Glomerular endothelial cell (primary cell): ENCODE measurements at places on chromosomes 2 and 18. TPM values are rescaled to one million over a fixed set of nuclear protein-coding genes. Genes with fewer than 3 reads are reported as not detected.

DNA sequence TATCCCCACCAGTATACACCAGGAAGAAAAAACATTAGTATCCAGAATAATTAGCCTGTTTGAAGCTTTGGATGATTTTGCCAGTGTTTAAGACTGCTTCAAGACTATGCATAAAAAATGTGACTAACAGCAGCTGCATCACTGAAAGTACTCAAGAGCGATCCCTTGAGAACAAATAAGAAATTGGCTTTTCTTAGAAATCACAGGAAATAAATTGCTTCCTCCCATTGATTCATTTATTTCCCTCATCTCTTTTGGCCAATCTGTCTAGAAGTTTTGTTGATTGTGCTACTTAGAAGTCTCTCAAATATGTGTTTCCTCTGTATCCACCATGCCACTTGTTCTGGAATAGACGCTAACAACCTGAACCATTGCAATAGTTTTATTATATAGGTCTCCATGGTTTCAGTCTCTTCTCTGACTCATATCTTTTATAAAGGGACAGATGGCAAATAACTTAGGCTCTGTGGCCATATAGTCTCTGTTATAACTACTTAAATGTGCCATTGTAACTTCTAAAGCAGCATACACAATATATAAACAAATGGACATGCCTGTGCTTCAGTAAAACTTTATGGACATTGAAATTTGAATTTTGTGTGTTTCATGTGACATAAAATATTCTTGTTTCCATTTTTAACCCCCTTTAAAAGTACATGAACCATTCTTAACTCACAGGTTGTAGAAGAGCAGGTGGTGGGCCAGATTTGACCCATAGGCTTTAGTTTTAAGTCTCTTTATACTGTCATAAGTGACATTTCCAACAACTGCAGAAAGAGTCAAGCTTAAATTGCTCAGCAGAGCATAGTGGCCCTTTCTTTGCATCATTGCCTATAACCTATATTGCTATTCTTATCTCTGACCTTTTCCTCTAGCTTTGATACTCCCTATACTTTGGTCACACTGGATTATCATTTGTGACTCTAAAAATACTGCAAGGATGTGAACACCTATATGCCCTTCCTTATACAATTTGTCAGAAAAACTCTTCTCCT lies 123.9 kb downstream of the MC4R start:
- DNase-seq: no peak

GRCh38 chr2:138960191-138960590 lies 180.0 kb upstream of the NXPH2 start:
- DNase-seq: no peak

- DNase-seq: no peak
Observed at GRCh38 chr2:127700527-127701192, 637 bp upstream of the SFT2D3 start.

DNA sequence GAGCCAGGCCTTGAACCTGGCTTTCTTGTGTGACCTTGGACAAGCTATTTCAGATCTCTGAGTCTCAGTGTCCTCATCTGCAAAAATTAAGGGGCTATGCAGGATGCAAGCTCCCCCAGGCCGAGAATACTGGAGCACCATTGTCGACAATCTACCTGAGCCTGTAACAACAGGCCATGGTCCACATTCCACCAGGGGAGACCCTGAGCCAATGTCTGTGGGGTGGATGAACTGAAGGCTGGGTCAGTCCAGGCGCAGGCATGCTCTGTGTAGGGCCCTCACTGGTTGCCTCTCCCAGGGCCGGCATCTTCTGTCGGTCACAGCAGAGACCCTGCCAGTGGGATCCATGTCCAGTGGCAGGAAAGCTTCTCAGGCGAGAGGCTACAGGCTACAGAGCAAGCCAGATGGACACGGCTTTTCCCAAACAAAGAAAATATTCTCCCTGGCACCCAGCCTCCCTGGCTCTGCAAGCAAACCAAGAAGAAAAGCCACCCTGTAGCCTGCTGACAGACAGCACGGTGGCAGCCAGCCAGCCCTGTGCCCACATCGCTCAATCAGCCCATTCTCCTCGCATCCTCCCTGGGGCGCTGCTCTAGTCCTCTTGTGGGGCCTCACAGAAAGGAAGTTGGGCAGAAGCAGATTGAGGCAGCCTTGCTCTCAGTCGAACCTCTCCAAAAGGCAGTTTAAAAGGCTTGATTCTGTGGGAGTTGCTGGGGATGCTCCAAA lies 48.7 kb upstream of the FZD7 start:
- DNase-seq: no peak

The MOCOS gene
- 1.3 and 1.8 TPM in 2 replicates for total RNA-seq

The ALK gene
- total RNA-seq: not detected in 2 replicates

- DNase-seq: no peak
Observed at GRCh38 chr2:38554973-38555595, 47.6 kb downstream of the HNRNPLL start.

The ATP5MC3 gene
- total RNA-seq: 159 and 163 TPM in 2 replicates

DNA sequence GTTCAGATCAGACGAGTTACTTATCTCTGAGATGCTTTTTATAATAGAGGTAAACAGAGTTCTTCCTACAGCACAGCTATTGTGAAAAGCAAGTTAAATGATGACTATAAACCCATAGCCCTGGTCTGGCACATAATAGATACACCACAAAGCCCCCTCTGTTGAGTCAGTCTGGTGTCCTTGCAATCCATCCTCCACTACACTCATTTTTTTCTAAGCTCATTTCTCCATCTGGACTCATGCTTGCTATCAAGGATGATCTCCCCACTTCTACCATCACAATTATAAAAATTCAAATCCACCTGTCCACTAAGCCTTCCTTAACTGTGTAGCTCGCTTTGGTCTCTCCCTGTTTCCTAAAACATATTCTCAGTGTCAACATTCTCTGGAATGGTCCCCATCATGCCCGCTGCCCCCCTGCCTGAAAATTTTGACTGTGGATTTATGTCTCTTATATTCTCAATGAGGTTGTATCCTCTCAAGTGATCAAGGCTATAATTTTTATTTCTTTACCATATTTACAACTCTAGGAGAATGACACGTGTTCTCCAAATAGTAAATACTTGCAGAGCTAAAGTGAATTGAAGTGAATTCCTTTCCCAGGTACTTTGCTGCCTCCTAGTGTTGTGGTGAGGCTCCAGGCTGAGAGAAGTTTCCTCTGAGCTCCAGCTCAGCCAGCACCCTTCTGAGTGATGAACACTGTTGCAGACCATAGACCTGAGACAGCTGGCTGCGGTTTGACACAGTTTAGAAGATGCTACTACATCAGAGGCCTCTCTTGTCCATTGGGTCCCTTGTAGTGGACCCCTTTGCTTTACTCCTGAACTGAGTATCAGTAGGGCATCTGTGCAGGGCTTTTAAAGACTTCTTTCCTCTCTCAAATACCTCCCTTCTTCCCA lies 108.7 kb downstream of the DPP10 start:
- no peak for DNase-seq

The YPEL5 gene
- total RNA-seq: 91.5 and 114 TPM in 2 replicates

The ABCG8 gene
- total RNA-seq: not detected in 2 replicates

The PAX8 gene
- 21.9 and 30.2 TPM in 2 replicates for total RNA-seq

The TRAK2 gene
- 28.3 and 32.0 TPM in 2 replicates for total RNA-seq

DNA sequence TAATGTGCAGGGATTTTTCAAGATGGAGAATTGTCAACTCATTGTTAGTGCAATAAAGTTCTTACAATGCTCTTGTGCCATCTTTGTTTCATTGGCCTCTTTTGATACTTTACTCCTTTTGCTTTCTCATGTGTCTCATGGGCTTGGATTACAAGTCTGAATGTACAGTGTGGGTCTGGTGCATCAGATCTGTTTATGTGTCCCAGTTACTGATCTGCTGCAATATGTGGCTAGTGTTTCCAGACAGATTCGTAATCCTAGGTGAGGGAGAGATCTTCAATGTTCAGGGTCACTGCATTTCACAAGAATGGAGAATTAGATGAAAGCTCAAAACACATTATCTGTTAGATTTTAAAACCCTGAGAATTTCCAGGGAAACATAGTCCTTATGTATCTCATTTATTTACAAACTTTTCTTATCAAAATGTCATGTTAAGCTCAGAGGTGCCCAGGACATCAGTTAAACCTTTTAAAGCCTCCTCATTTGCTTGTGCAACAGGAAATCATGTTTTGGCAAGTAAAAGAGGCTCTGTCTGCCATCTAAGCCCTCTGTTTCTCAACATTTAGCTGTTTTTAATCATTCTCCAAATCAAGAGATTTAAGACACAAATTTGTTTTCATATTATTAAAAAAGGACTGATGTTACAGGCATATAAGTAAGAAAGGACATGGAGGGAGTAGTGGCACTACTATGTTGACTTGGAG lies 108.1 kb downstream of the NUP35 start:
- DNase-seq: no peak

DNA sequence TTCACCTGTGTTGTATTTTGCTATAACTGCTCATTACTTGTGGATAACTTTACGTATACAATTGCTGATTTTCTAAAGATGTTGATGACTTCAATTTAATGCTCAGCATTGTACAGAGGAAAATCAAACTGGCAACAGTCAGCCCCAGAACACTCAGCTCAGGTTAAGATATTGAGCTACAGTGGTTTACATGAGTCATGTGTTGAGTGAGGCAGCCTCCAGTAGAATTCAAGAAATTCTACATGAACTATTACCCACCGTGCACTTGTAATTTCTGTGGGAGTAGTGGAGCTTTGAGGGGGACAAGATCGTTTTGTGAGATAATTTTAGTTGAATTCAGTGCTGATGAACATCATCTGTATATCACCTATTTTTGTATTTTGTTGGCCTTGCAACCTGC lies 292.3 kb downstream of the ALPK2 start:
- DNase-seq: no peak

- no peak for DNase-seq
Observed at GRCh38 chr2:157837851-157838441, 38.2 kb downstream of the ACVR1 start.

The LOXL3 gene
- total RNA-seq: 1.1 and 2.7 TPM in 2 replicates

The SLC9A4 gene
- total RNA-seq: not detected in 2 replicates

DNA sequence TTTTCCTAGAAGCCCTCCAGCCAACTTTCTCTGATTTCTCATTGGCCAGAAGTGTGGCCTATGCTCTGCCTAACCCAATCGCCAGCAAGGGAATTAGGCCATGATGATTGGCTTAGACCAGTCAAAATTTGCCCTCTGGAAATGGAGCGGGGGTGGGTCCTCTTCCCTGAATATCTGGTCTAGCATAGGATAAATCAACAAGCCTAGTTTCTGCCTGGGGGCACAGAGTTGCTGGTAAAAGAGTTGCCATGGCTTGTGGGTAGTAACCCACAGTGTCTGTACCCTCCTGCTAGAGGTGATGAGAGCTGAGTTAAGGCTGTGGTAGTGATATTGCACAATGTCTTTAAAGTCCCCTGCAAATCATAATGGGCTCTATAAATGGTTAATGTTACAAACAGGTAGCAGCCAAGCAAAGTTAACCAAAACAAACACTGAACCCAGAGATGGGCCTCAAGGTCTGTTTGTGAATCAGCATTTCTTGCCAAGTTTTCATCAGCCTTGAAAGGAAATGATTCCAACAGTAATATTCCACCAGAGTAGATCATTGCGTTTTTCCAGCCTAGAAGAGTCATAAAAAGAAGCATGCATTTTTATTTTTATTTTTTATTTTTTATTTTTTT lies 19.3 kb downstream of the GALM start:
- DNase-seq: no peak

DNA sequence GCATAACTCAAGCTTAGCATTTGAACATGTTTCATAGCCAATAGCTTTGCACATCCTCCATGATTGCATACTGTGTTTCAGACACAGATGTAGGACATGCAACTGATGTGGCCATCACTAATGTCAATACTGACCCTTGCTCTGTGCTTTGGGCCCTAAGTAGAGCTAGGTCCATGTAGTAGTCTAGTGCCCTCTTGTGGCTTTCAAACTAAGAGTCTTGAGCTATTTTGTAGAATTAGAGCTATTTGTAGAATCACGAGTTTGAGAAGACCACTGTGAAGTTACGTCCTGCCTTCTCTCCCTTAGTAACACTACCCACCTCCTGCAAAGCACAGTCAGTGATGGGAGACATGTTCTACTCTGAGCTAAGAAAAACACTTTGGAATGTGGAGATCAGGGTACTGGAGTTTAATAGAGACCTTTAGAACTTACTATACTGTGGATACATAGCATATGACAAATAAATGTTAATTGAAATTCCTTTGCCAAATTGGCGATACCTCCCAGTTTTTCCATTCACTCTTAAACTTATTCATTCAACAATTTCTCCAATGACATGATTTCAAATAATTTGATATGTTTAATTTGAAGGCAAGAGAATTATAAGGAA lies 306.5 kb upstream of the TNP1 start:
- peak; percentile 36 for DNase-seq

The SP5 gene
- 0.06 TPM in 1 of 2 replicates, not detected in the other for total RNA-seq

DNA sequence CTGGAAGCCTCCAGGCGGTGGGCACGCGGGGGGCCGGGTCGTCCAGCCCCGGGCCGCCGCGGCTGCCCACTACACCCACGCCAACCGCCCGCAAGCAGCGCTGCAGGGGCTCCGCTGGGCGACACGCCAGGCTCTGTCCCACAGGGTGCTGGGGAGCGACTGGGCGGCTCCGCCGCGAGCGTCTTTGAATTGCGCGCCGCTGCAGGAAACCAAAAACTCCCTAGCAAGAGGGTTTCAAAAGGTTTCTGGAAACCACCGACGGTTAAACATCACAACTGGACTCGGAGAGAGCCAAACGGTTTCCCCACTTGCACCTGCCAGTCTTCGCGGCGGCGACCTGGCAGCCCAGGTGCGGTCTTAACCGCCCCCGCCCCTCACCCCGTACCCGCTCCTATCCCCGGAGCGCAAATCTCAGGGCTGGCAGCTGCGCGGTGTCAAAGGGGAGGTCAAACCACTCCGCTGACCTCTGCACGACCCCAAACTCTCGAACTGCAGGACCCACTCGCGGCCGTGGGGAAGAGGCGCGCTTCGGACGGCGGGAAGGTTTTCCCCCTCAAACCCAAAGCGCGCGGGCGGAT lies 1.0 kb downstream of the CXCR4 start:
- no peak for DNase-seq

GRCh38 chr2:120764991-120765677 lies 29.5 kb downstream of the GLI2 start:
- DNase-seq: no peak

The UGT1A7 gene
- total RNA-seq: not detected in 2 replicates

DNA sequence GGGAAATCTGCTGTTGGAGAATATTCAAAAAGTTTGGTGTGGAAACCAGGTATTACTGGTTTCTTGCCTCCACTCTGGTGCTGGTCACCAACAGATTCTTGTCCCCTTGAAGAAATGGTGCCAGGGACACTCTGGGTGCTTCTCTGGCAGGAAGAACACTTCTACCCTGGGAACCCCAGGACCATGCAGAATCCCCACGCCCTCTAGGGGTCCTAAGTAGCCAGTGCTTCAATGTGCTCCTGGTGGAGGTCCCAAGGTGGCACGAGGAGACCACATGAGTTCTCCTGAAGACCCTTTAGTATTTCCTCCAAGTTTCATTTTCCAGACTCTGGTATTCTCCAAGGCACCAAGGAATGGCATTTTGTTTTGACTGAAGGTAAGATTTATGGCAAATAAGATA lies 380.6 kb downstream of the TSN start:
- no peak for DNase-seq

- DNase-seq: no peak
Observed at GRCh38 chr18:63232826-63233225, 86.7 kb downstream of the BCL2 start.
